ENCODE measurements at places on chromosomes 4 and X. TPM values are rescaled to one million over a fixed set of nuclear protein-coding genes. Genes with fewer than 3 reads are reported as not detected.

The SSX4B gene
- total RNA-seq: not detected

The FGFR3 gene
- 0.56 TPM for total RNA-seq

The ANK2 gene
- total RNA-seq: 50.2 TPM

The NLRP2B gene
- total RNA-seq: not detected

The C4orf51 gene
- total RNA-seq: not detected

The KLF8 gene
- 1.9 TPM for total RNA-seq

The ENAM gene
- total RNA-seq: under 0.01 TPM

The KANTR gene
- total RNA-seq: 2.9 TPM

The SMC1A gene
- 33.9 TPM for total RNA-seq

The ARL9 gene
- total RNA-seq: 0.19 TPM
